ENCODE measurements at places on chromosomes 2 and 18.
A peak's percentile ranks its signal among the peaks of the same experiment; 100 is the strongest.

GRCh38 chr2:86471637-86472036 is 30.5 kb downstream of the KDM3A start:
- DNase-seq = no peak

DNA sequence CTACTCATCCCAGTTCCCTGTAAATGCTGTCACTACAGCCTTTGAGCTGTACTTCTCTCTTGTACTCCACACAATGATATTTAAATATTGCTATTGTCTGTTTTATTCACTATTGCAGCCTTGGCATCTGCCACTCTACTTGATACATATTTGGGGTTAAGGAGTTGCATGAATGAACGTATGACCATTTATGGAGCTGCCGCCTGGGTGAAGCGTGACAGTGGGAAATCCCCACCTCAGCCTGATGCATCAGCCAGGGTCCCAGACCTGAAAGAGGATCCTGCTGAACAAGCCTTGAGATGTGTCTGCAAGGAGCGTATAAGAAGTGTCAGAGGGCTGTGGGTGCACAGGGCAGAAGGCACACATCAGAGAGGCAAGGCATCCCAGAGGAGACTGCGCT is 39.1 kb downstream of the MRPL35 start:
- no peak for DNase-seq

DNA sequence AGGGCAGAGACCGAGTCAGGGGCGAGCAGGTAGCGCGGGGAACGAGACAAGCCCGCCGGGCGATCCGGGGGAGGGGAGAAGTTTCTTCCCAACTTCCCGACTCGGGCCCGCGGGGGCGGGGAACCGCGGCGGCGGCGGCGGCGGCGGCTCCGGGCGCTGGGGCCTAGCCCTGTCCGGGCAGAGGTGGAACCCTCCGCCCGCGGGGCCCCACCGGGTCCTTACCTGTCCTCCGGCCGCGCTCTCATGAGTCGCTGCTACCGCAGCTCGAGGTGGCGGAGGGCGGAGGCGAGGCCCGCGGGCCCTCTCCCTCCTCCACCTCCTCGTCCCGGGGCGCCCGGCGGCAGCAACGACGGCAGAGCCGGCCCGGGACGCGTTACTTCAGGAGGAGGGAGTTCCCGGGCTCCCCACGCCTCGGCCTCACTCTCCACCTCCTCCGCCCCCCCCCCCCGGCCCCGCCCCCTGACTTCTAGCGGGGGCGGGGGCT is at the start of gene YES1:
Gene YES1, minus strand, starts transcription at position 351 of the 484 bp plus-strand sequence. CDS start 55,415 bp downstream, outside the sequence.
- peak; percentile 50 for DNase-seq

- no peak for DNase-seq
Measured at GRCh38 chr2:120278901-120279300, 26.2 kb downstream of the RALB start.

DNA sequence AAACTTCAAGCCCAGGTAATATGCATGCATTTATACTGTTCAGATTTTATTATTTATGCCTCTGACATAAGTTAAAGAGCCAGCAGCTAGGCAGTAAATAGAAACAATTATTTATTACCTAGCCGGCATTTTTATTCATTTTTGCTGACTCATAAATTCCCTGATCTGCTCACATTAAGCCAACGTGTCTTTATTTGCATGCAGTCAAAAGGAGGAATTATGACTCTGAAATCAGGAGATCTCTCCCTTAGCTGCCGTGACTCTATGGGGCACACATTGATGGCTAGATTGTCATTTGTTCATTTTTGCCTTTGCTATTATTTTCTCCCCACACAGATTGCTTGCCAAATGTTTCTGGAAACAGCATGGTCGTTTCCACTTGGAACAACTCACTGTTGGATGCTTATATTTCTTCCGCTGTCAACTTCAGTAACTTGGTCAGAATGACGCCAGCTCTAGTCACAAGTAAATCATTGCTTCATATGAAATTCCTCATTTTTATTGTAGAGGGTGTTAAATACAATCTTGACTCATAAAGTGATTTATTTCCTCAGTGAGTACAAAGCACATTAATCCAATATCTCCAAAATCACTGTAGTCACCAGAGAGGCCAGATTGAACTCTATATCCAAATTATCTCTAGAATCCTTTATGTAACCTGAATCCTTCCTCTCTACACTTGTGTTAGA is 15.9 kb upstream of the ZBTB14 start:
- DNase-seq = no peak

GRCh38 chr2:179936654-179937053 is 70.4 kb downstream of the CWC22 start:
- DNase-seq = peak; percentile 5

GRCh38 chr2:98829581-98830270 is 98.8 kb upstream of the MGAT4A start:
- no peak for DNase-seq

- no peak for DNase-seq
Measured at GRCh38 chr2:42195559-42195958, 26.4 kb downstream of the EML4 start.

DNA sequence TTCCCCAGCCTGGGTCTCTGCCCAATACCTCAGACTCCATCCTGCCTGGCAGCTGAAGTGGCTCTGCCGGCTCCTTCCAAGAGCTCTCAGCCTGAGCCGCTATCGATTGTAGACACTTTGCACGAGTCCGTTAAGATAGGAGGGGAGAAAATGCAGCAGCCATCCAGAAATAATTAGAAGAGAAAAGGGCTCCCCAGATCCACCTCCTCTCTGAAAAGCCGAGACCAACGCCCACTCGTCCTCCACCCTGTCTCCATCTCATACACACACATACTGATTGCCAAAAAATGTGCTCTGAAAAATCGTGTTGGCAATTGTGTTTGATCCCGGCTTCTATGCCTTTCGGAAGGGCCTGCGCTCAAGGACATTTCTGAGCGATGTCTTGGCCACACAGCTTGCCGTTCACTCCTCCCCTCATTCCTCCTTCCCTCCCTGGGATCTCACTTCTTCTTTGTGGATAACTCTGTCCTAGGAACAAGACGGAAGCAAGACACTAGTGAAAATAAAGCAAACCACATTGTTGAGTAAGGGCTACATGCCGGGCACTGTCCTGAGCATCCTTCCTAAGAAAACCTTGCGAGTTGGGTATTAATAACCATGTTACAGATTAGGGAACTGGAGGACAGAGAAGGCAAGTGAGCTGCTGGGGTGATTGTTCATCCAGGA is 372.8 kb upstream of the MYT1L start:
- DNase-seq = no peak

- DNase-seq = no peak
Measured at GRCh38 chr2:241796209-241796608, 12.8 kb upstream of the NEU4 start.

GRCh38 chr18:43596105-43596712 is 318.9 kb upstream of the SYT4 start:
- peak; percentile 26 for DNase-seq

GRCh38 chr2:207502577-207503198 is 27.1 kb upstream of the CREB1 start:
- DNase-seq = no peak

GRCh38 chr2:96207073-96207773 is 1.4 kb downstream of the STARD7 start:
- DNase-seq = no peak

DNA sequence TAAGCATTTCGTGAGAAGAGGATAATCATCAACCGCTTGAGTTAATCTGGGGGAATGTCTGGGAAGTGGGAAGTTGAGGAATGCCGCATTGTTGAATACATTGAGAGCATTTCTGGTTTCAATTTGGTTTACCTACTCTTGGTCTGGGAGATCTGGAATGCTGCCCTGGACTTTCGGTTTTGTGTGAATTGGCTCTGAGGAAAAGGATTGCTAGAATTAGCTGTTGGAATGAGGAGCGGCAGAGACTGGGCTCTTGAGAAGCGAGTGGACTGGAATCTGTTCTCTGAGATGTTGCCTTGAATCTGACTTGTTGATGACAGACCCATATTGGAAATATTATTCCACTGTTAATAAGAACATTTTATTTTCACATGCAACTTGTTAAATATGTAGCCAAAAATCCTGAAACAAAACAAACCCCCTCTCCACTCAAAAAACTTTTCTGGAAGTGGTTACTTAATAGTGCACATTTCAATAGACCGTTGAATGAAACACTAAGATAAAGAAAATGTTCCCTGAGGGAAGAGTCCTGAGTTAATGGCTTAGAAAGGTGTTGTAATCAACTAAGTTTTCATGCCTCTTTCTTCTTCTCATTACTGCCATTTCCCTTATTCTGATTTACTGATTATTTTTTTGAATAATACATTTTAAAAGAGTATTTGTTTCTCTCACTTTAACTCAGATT is 50.8 kb downstream of the PTPRM start:
- no peak for DNase-seq

DNA sequence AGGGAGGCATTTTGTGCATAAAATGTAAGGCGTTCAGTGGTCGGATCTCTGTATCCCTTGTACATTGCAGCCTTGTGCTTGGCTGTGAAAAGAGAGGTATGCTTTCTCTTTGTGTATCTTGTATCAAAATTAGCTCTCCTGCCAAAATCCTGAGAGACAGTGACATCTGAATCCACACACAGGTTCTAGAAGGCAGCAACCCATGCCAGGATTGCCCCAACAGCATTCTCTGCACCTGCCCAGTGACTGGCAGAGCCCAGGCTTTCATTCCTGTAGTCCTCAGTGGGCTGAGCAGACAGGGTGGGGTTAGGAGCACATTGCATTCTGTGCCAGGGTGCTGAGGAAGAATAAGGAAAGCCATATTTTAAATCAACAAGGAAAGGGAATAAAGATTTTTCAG is 740.3 kb upstream of the RAB6C start:
- no peak for DNase-seq

DNA sequence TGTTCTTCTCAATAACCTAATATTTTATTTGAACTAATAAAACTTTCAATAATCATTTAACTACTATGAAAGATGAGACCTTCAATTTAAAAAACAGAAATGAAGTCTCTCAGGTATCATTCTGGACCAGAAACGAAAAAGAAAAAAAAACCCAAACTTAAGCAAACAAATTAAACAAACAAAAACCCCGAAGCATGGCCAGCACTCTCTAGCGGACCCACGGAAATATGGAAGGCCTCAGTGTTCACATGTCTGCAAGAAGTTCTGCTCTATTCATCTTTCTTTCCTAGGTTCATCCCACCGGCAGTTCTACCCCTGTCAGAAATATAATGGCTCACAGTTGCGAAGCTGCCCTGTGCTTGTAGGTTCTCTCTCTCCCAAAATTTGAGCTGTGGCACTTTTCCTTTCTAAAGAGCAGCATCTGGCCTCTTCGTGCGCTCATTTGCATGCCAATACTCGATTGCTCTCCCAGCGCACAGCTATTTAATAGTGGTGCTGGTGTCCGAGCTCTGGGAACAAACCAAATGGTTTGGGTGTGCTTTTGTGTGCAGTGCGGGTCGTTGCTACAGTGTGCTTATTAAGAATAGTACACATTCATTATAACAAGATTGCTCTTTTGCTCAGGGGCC is 129.0 kb upstream of the ZEB2 start:
- no peak for DNase-seq

- DNase-seq = no peak
Measured at GRCh38 chr2:42495234-42495581, 1.4 kb upstream of the KCNG3 start.

- no peak for DNase-seq
Measured at GRCh38 chr2:241897231-241897916, 27.8 kb downstream of the RTP5 start.

- no peak for DNase-seq
Measured at GRCh38 chr2:127305990-127306585, 12.1 kb upstream of the ERCC3 start.

DNA sequence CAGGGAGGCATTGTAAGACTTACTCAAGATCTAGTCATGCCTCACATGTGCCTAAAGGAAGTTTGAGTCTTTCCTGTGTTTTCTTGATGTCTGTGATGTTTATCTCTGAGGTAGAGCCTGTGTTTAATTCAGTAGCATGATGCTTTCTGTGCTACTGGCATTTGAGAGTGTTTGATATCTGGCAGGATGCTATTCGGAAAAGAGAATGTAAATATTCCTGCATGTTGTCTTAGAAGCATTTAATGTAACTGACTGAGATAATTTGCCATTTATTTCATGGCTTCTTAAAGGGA is 58.8 kb downstream of the GREB1L start:
- no peak for DNase-seq

- DNase-seq = no peak
Measured at GRCh38 chr2:172606285-172606684, 50.4 kb downstream of the PDK1 start.

- no peak for DNase-seq
Measured at GRCh38 chr2:102601730-102602129, 17.6 kb upstream of the SLC9A2 start.

DNA sequence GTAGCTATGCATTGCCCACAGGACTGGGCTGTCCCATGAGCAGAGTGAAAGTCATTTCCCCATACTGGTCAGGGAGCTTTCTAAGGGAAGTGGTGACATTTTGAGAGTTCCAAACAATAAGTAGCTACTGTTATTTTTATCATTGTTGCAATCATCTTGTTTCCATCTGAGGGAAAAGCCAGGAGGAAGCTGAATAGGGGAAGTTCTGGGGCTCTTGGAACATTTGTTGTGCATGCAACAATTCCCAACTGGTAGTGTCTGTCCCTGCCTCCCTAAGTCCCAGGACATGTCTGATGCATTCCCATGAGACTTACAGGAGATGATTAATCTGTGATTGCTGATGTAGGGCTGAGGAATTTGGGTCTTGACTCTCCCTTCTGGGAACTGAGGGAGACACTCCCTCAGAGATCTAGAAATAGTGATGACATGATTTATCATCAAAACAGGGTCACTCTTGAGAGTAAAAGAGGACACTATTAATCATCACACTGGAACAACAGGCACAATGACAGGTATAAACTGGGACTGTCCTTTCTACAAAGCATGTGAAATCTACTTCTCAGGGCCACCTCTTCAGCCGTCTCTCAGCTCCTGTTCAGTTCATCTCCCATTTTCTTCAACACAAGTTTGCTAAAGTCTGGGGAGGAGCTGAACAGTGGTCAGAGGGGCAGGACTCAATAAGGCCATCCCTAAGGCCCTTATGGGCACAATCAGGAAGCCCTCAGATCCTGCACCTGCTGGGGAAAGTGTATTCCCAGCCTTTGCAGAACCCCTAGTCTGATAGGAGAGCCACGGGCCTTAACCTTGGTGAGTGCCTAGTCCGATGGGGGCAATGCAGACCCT is 28.0 kb upstream of the MARCO start:
- no peak for DNase-seq

DNA sequence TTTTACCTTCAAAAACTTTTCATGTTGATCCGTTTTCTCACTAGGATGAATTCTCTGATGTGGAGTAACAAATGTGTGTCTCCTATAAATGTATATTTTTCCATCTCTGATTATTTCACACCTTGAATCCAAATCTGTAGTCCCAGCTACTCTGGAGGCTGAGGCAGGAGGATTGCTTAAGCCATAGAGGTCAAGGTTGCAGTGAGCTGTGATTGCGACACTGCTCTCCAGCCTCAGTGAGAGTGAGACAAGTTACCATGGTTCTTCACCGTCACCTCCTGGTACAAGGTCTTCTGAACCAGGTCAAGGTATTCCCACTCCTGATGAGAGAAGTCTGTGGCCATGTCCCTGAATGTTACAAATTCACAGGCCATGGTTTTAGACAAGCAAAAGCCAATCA is 15.1 kb downstream of the GMCL1 start:
- no peak for DNase-seq

Data from COLO829 (cell line).